IMR-90 (cell line): ENCODE measurements at places on chromosomes 1 and 21. TPM values are rescaled to one million over a fixed set of nuclear protein-coding genes. Genes with fewer than 3 reads are reported as not detected.

The LRRC39 gene
- total RNA-seq, result 0.36 and 0.56 TPM in 2 replicates

The TARBP1 gene
- 10.6 and 12.8 TPM in 2 replicates for total RNA-seq

- DNase-seq, result peak; percentile 33
Observed at GRCh38 chr1:98216304-98216703, 295.5 kb upstream of the DPYD start.

DNA sequence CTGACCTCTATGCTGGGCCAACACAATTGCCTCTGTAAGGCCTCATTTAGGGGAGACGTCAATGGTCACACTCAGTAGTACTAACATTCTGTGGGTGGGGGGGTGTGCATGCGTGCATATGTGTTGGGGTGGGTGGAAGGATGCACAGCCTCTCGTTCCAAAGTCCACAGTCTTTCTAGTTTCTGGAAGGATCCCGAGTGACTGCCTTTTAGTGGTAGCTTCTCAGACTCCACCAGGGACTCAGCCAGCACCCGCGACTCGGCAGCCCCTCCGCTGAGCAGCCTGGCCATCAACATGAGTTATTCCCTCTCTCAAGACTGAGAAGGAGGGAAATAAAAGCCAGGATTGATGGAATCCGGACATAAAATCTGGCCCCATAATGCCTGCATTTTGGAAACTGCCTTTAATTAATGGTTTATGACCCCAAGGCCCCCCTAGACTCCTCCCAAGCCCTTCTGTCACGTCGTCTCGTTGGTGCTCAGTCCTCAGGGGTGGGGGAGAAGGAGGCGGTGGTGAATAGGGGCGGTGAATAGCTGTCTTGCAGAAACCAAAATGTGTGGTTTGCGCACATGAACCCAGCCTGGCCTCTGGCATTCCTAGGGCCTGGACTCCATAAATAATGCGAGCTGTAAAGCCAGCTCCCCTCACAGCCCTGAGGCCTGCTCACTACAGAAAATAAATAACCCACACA lies 65.1 kb upstream of the TMEM51 start:
- peak; percentile 24 for DNase-seq

GRCh38 chr1:93079685-93080141 lies 630 bp downstream of the MTF2 start:
- no peak for DNase-seq

DNA sequence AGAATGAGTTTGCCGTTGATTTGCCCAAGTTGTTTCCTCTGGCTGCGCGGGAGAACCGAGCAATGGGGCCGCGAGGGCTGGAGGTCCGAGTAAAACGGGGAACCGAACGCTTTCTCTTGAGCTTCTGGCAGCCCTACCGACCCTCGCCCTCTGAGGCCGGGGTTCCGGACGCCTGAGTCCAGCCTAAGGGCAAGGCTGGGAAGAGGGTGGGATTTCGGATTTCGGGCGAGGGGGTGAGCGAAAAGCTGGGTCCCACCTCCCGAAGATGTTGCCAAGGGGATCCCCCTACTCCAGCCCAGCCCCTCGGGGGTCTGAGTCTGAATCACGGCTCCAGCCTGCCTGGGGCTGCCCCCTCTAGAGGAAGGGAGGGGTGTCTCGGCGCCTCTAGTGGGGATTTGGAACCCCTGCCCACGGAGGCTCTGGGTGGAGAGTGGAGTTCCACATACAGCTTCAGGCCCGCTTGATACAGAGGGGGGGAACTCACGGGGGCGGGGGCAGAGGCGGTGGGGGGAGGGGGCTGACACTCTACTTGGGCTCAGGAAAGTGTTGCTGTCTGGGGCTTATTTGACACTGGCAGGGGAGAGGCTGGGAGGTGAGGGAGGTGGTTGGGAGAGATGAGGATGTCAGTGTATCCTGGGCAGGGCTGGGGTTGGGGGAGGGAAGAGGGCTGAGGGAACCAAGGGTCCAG lies 617 bp downstream of the KIRREL1 start:
- DNase-seq, result no peak

DNA sequence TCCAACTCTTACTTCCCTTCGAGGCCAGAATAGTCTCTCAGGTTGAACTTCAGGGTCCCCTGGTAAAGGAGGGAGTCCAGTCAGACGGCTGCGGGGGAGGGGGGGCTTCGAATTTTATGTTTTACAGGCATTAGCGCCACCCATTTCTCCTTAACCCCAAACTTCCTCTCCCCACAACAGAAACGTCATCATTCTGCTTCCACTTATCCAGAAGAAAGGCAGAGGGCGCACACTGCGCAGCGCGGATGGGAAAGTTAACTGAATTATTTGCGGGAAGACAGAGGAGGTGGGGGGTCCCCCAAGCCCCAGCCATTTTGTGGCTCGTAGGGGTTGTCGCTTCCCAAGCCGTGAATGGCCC lies 529 bp upstream of the PRMT2 start:
- peak; percentile 87 for DNase-seq

GRCh38 chr1:117575586-117576225 lies 30.1 kb upstream of the TENT5C start:
- DNase-seq, result no peak

- no peak for DNase-seq
Observed at GRCh38 chr1:191674626-191675179, 483.6 kb upstream of the RGS18 start.

- no peak for DNase-seq
Observed at GRCh38 chr1:83794384-83794783, 204.5 kb downstream of the TTLL7 start.

DNA sequence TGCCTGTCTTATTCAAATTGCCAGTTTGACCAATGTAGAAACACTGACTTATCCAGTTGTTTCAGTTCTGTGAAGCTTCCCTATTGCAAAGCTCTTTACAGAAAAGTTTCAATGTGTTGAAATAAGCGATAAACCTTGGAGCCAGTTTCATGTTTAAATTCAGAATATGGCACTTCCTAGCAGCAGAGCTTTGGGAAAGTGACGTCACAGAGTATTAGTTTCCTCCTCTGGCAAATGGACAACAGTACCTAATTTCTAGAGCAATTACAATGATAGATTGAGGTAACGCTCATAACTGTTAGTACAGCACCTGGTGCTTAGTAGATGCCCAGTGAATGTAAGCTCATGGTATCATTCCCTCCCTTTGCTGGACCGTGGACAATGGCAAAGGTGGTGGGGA lies 527.5 kb upstream of the DAB1 start:
- DNase-seq, result no peak

GRCh38 chr1:166999500-167000055 lies 10.5 kb downstream of the MAEL start:
- DNase-seq, result no peak

DNA sequence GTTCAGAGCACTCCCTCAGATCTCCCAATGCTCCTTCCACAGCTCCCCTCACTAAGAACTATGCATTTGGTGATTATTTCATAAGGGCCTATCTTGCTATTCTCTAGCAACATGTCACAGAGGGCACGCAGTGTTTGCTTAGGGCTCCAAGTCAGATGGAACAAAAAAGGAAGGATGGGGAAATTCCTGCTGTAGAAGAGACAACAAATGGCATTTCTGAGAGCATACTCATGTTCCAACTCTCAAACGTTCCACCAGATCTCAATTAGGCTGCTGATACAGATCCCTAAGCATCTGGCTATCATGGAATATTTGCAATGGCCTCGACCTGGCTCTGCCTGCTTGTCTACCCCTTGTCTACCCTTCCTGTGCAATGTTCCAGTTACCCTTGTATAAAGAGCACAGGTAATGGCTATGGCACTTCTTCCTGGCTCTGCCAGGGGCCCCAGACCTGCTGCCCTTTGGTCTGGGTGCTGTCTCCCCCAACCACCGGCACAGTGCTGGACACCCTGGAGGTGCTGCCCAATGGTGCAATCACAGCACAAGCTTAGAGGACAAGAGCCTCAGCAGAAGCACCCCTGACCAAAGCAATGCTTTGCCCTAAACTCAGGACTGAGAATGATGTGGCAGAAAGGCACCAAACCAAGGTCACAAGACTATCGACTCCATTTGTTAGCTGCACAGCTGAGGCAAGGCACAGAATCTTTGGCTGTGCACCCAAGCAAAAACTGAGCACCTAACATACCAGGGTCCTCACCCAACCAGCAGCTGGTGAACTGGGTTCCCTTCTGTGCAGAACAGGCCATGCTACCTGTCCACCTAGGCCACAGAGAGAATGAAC lies 3.6 kb downstream of the PARP1 start:
- DNase-seq, result peak; percentile 68

DNA sequence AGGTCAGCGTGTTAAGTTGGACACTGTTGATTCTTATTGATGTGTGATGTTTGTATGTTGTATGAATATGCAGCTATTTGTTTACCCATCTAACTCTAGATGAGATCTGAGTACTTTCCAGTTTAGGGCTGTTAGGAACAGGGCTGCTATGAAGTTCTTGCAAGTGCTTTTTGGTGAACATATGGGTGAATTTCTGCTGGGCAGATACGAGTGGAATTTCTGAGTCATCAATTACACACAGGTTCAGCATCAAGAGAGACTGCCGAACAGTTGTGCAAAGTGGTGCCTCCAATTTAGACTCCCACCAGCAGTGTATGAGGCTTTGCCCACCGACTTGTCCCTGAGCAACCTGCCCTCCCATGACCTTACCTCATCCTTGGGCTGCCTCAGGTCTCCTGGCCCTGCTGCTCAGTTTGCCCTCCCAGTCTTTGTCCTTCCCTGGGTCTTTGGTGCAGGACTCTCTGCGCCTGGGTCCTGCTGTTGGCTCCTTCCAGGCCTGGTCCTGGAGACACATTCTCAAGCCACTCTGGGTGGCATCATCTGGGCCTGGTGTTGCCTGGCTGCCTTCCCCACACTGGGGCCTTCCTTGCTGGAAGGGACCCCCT lies 343.6 kb downstream of the PTPRU start:
- peak; percentile 85 for DNase-seq

- DNase-seq, result peak; percentile 49
Observed at GRCh38 chr1:243482141-243483022, 226.5 kb downstream of the SDCCAG8 start.

- no peak for DNase-seq
Observed at GRCh38 chr1:64886877-64887276, 79.5 kb downstream of the JAK1 start.

GRCh38 chr1:29698626-29699025 lies 462.3 kb downstream of the PTPRU start:
- DNase-seq, result no peak

- DNase-seq, result no peak
Observed at GRCh38 chr21:33567914-33568313, 20.6 kb downstream of the DONSON start.

- no peak for DNase-seq
Observed at GRCh38 chr1:58502519-58502918, 44.0 kb downstream of the OMA1 start.

DNA sequence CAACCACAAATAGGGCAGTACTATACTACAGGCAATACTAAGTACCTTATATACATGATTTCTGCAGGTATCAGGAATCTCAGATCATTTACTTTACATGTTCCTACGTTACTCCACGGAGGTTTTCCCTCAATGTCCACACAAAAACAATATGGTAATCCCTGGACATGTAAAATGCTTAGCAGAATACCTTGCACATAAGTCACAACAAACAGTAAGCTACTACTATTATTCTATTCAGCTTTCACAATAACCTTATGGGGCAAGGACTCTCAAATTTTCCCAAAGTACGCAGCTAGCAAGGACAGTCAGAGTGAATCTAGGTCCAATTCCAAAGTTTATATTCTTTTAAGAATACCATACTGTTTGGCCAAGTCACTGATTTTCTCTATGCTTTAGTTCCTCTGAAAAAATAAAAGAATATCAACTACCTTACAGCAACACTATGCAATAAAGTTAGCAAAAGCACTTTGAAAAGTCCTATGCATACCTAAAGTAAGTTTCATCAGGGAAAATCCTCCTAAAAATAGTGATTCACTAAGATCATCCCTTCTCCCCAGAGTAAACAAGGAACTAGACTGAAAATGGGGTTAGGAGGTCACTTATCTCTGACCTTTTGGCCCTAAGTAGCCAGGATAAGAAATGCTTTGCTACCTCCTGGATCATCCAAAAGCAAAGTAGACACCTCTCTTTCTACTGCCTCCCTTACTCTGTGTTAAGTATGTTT lies 67.4 kb downstream of the LUZP1 start:
- peak; percentile 65 for DNase-seq
